ENCODE measurements at places on chromosomes 12 and 14. TPM values are rescaled to one million over a fixed set of nuclear protein-coding genes. Genes with fewer than 3 reads are reported as not detected.

DNA sequence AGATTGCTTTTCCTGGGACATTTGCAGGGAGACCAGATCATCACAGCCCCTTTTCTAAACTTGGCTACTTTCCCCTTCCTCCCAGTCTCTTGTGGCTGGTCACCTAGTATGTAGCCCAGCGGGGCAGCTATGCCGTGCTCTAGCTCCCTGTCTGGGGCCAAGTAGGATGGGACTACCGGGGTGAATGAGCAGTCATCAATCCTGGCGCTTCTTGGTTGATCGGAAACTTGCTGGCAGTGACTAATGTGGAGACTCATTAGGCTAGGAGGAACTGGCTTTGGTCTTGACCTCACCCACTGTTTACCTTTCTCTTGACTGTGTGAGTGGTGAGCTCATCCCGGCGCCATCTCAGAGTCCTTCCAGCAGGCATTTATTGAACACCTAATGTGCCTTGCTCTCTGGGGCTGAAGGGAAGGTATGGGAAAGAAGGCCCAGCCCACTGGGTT, 15.9 kb downstream of the PLEKHG3 start:
- peak; percentile 96 for DNase-seq

GRCh38 chr14:22460461-22461195, 128.4 kb downstream of the DAD1 start:
- peak; percentile 60 for DNase-seq

The VDR gene
- 10.1 TPM for total RNA-seq

The NOS1 gene
- total RNA-seq, result not detected

GRCh38 chr12:116442946-116443345, 116.2 kb upstream of the MAP1LC3B2 start:
- DNase-seq, result no peak

The PLCZ1 gene
- total RNA-seq, result not detected

GRCh38 chr14:105249182-105250007, 1.1 kb downstream of the BTBD6 start:
- DNase-seq, result no peak

The KIF5A gene
- 0.69 TPM for total RNA-seq

- peak; percentile 17 for DNase-seq
Observed at GRCh38 chr14:34231626-34232025, 230.4 kb downstream of the SPTSSA start.

DNA sequence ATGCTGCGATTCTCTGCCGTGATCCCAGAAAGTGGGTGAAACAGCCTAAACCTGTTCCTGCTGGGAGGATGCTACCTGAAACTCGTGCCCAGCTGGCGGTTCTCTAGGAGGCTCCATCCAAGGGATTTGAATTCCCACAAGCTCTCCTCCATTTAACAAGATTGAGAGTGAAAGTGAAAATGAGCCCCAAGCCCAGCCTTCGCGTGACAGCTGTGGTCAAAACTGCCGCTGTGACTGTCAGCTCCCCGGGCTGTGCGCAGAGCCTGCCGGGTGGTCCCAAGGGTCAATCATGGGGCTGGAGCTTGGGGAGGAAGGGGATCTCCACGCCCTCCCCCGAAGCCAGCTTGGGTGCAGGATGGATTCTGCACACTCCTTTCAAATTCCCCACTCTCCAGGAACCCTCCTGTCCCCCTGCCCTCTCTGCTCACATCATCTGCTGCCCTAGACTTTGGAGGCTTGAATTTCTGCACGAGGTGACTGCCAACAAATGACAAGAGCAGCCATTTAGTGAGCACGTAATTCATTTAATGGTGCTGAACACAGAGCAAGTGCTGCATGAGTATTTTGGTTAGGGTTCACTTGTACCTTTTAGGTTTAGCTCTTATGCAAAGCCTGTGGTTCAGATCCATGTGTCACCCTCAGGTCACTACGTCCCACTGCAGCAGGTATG, 5.3 kb downstream of the ASB2 start:
- DNase-seq, result peak; percentile 72

- no peak for DNase-seq
Observed at GRCh38 chr14:45258805-45259204, 5.8 kb upstream of the MIS18BP1 start.

The IQSEC3 gene
- total RNA-seq, result 0.06 TPM

The MMAB gene
- total RNA-seq, result 29.3 TPM

DNA sequence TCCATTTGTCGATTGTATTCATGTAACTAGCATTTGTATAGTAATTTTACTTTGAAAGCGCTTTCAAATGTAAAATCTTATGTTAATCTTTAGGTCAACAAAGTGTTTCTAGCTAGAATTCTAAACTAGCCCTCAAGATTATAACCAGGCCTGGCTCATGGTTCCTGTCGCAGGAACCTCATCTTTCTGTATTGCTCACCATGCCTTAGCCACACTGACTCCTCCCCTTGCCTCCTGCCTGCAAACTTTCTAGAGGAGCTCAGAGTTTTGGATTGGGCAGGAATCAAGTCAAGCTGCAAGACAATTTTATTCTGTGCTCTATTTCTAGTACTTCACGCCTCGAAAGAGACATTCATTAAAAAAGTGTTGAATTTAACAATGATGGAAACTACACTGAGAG, 99.8 kb downstream of the TGFB3 start:
- DNase-seq, result peak; percentile 41

- DNase-seq, result no peak
Observed at GRCh38 chr14:19754172-19754571, 10.8 kb downstream of the OR4Q3 start.

The PCED1B gene
- 4.7 TPM for total RNA-seq

GRCh38 chr12:128940974-128941373, 87.7 kb downstream of the GLT1D1 start:
- DNase-seq, result no peak

- no peak for DNase-seq
Observed at GRCh38 chr12:560691-561390, 101.1 kb downstream of the B4GALNT3 start.

The TDP1 gene
- 48.1 TPM for total RNA-seq

The AMDHD1 gene
- 0.11 TPM for total RNA-seq

The TCHP gene
- 37.9 TPM for total RNA-seq

DNA sequence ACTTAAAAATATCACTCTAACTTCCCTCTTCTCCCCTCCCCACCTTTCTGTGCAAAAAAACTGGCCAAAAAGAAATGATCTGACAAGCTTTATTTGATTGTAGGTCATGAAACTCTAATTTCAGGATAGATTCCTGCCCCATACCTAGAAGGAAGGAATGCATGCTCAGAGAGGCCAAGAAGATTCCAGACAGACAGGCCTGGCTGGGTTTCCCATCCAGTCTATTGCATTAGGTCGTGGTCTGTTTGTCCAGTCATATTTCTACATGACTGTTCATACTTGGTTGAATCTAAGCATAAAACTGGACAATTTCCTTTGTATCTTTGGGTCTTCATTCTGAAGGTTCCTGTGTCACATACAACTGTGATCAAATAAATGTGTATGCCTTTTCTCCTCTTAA, 20.0 kb upstream of the SLC15A5 start:
- DNase-seq, result no peak

The OSGEP gene
- 87.9 TPM for total RNA-seq

DNA sequence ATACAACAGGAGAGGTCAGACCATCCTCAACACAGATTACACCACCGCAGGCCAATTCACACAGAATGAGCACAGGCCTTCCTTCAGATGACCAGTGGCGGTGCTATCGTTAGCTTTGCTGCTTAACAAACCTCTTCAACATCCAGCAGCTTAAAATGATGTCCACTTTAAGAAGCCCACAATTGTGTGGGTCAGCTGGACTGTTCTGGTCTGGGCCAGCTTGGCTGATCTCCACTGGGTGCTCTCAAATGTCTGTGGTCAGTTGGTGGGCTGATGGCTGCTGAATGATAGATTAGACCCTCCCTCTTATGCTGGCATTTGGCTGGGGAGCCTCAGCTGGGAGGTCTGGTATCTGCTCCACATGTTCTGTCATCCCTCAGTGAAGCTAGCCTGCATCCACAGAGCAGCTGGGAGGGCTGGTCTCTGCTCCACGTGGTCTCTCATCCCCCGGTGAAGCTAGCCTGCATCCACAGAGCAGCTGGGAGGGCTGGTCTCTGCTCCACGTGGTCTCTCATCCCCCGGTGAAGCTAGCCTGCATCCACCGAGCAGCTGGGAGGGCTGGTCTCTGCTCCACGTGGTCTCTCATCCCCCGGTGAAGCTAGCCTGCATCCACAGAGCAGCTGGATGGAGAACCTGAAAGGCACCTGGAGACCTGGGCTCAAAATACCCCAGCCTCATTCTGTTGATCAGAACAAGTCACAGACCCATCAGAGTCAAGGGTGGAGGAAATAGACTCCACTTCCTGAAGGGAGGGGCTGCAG, 203.6 kb upstream of the DIO3 start:
- no peak for DNase-seq

The TAS2R46 gene
- not detected for total RNA-seq

DNA sequence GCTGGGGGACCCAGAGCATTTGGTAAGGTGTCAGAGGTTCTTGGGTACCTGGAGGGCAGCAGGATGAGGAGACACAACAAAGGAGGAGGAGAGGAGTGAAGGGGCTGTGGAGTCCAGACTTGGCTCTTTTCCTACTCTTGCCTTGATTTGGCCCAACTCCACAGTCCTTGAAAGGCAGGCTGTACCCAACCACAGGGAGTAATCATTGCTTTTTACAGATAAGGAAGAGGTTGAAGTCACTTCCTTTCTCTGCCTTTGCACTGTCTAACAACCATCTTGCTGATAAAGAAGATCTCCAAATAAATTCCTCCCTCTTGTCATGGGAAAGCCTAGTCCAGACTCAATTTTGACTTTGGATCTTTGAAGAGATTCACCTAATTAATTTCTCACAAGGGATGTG, 226.8 kb upstream of the HMGA2 start:
- peak; percentile 69 for DNase-seq

DNA sequence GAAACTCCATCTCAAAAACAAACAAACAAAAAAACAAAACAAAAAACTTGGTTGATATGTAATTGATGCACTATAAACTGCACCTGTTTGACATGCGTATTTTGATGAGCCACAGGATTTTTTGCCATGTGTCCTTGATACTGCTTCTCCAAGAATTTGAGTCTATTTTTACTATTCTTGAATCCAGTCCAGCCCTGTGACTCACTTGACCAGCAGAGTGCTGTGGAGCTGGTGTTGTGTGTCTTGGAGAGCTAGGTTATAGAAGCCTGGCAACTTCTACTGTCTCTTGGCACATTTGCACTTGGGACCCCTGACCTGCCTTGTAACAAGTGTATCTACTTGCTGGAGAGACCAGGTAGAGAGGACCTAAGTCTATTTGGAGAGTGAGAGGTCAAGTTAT, 52.0 kb downstream of the KLRG1 start:
- peak; percentile 2 for DNase-seq

The MYL6B gene
- total RNA-seq, result 148 TPM

DNA sequence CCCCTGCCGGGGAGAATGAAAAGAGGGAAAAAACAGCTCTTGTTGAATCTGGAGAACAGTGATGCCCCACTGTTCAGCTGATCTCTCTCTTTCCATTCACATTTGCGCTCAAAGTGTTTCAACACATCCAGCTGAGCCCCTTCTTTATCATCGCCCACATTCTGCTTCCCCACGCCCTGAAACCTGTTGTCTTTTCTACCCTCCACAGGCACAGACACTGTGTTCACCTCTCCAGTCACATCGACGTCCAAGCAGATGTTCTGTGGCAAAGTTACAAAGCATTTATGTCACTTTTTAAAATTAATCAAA, 338.7 kb downstream of the EGLN3 start:
- no peak for DNase-seq

The SINHCAF gene
- total RNA-seq, result 191 TPM

DNA sequence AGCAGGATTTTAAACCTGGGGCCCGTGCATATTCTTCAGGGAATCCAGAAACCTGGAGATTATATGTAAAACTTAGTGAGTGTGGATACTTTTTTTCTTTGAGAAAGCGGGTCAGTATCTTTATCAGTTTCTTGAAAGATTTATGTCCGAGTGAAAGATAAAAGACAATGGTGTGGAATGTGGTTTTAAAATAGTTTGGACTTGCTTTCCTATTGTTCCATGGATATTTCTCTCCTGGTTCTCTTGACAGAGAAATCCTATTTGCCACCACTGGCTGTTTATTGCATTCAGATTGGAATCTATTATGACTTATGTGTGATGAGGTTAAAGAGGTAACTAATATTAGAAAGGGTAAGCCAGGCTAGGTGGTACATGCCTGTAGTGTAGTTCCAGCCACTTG, 27.4 kb downstream of the KTN1 start:
- no peak for DNase-seq

The ABHD4 gene
- total RNA-seq, result 12.8 TPM

DNA sequence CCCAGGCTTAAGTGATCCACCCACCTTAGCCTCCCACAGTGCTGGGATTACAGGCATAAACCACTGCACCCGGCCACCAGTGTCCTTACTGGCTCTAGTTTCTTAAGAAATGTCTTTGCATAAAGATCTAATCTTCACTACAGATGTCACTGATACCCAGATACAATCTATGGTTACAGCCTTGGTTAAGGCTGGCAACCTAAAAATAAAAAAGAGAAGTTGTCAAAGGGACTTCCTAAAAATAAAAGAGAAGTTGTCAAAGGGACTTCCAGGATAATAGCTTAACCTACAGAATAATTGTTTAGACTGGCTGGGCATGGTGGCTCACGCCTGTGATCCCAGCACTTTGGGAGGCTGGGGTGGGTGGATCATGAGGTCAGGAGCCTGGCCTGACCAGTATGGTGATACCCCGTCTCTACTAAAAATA, 27.6 kb downstream of the ETFBKMT start:
- no peak for DNase-seq

The GYS2 gene
- total RNA-seq, result not detected

- no peak for DNase-seq
Observed at GRCh38 chr12:128918481-128919260, 65.4 kb downstream of the GLT1D1 start.

- DNase-seq, result no peak
Observed at GRCh38 chr14:21791749-21792148, 118.1 kb upstream of the OR4E1 start.

GRCh38 chr12:86134561-86134960, 121.6 kb downstream of the MGAT4C start:
- DNase-seq, result no peak

DNA sequence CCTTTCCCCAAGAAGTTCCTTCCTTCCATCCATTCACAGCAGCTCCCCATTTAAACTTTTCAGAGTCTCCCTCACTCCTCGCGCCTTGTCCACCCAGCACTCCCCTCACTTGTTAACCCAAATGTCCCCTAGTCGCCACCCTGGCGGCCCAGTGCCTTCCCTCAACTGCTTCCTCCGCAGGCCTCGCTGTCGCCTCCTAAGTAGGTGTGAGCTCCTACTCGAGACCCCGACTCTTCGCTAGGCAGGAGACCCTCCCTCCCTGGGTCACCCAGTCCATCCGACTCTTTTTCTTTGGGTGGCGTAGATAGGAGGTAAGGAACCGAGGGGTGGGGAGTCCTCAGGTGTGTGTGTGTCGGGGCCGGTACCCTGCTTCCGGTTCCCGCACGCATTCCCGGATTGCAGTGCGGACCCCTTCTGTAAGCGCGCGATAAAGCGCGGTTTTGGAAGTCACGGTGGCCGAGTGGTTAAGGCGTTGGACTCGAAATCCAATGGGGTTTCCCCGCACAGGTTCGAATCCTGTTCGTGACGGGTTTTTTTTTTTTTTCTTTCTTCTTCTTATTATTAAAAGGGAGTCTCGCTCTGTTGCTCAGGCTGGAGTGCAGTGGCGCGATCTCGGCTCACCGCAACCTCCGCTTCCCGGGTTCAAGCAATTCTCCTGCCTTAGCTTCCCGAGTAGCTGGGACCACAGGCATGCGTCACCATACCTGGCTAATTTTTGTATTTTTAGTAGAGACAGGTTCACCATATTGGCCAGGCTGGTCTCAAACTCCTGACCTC, 823 bp upstream of the SMARCC2 start:
- DNase-seq, result peak; percentile 94
